ENCODE measurements at places on chromosomes 6 and 20.
A peak's percentile ranks its signal among the peaks of the same experiment; 100 is the strongest.

DNA sequence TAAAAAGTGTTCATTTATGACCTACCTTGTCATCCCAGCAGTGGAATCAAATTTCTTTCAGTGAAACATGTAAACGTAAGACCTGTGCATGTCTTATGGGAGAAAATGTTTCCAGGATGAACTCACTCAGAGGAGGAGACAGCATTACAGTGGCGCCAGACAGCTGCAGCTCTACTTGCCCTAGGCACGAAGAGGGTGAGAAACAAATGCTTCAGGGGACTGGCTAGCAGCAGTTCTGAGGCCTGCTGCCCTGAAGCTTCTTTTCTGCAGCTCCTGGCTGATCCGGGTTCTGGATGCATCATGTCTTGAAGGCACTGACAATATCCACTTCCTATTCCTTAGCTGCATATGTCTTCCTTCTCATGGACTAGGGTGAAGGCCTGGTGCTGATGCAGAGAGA, 120.2 kb downstream of the QRSL1 start:
- DNase-seq, result no peak

DNA sequence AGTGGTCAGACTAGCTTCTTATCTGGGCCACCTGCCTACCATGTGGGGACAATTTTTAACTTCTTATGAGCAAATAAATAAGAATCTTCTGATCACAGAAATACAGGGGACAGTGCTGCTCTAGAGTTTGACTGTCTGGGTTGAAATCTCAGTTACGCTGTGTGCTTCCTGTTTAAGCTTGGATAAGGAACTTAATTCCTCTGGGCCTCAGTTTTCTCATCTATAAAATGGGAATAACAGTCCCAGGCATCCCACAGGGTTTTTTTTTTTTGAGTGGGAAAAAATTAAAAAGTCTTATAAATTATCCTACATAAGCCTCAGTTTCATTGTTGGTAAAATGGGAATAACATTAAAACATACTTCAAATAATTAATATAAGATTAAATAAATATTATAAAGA, 340.9 kb downstream of the ESR1 start:
- no peak for DNase-seq

DNA sequence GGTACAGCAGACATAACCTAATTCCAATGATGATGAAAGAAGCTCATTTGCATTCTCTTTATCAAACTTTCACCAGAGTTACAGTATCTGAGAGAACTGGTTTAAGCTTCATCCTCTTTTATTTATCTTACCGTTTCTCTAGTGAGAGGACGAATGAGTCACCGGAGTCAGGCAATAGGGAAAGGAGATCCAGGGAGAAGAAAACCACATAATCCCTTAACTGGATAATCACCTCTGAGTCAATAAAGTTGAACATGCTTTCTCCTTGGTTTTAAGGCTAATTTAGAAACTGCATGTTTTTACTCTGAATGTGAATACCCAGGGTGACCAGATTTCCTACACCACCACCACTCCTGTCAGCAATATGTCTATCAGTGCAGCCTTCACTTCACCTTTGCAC, 313.7 kb upstream of the TBX18 start:
- DNase-seq, result peak; percentile 92

DNA sequence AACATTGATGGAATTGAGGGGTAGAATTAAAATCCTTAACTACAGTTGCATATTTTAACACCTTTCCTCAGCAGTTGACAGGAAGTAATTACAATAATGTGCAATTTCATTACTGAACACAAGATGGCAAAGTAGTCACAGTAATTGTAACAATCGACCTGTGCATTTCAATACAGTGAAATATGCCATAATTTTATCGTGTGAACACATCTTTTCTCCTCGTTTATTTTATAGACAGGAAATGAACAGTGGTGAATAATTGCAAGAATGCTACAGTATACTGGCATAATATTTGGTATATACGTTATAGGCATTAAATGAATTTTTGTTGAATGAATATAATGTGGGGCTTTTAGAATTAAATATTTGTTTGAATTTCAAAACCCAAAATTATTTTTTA, 25.0 kb downstream of the CYB5R4 start:
- no peak for DNase-seq

DNA sequence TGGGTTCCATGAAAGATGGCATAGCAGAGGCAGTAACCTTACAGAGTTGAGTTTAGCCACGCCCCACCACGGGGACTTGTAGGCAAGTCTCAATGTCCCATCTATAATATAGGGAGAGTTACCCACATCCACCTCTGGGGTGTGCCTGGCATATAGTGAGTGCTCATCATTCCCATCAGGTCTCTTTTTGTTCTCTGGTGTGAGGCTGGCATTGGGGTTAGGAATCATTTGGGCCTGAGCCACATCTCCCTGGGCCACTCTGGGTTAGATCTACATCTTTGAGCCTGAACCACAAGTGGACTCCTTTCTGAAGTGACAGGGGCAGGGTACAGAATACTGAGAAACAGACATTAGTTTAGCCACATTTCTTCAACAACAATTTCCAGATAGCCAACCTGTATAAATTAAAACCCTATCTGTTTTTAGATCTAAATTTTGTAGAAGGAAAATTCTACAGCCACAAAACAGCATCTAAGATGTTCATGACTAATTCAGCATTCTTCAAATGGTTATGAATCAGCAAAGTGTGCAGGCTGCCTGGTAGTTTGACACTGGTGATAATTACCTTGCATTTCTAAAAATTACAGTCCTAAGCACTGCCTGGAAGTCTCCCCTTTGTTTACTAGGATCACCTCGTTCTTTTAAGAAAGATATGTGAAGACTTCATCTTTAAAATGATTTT, 20.1 kb downstream of the RNF24 start:
- DNase-seq, result no peak

DNA sequence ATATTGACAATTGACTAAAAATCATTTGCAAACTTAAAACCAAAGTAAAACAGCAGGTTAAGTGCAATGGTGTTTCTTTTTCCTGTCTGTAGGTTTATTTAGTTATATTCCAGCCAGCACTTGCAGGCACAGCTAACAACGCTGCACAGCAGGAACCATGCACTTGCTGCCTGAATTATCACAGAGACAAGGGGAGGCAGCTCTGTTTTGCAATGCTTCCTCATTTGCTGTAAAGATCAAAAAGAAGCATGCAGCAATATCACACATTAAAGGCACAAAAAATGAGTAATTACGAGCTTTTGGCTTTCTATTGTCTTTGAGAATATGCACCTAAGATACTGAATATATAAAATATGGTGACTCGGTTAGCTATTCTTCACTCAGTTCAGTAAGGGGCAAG, 241.9 kb downstream of the EPHA7 start:
- no peak for DNase-seq

DNA sequence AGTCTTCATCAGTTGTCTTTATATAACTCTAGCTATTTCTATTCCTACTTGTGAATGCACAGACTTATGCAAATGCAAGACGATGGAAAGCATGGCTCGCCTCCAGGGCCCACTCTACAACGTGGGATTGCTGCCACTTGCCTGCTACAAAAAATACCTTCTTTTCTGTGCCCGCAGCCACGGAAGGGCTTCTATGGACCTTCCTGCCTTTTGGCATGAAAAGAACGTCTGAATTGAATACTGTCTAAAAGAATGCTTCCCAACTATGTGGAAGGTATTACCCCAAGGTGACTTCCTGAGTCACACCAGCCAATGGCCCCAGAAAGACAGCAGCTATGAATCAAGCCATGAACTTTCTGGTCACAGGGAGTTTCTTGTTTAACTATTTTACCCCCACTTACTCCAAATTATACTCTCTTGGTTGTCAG, 261.2 kb downstream of the HIVEP2 start:
- no peak for DNase-seq

GRCh38 chr6:1678201-1678600, 68.5 kb downstream of the FOXC1 start:
- DNase-seq, result no peak

- DNase-seq, result peak; percentile 11
These were observed 39.0 kb upstream of the SLCO4A1 start for GRCh38 chr20:62603021-62603906.

- no peak for DNase-seq
These were observed 150.4 kb downstream of the ZDHHC14 start for GRCh38 chr6:157531169-157531985.

- no peak for DNase-seq
These were observed 469.5 kb downstream of the QKI start for GRCh38 chr6:163883984-163884383.

- DNase-seq, result no peak
These were observed 77.7 kb downstream of the FOXC1 start for GRCh38 chr6:1687402-1687801.

DNA sequence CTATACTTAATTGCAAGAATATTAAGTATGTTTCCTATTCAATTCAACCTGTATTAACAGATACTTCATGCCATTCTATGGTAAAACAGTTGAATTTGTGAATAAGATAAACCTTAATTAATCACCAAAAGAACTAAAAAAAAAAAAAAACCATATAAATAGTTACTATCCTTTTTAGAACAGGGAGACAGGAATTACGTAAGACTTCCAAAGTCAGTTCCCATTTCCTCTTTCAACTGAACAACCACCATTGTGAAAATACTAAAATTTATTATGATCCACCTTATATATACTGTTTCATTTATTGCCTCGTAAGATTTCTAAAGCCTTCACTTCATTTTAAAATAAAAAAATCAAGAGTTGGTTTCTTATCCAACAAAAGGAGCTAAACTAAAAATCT, 9.4 kb downstream of the CCNC start:
- DNase-seq, result no peak

DNA sequence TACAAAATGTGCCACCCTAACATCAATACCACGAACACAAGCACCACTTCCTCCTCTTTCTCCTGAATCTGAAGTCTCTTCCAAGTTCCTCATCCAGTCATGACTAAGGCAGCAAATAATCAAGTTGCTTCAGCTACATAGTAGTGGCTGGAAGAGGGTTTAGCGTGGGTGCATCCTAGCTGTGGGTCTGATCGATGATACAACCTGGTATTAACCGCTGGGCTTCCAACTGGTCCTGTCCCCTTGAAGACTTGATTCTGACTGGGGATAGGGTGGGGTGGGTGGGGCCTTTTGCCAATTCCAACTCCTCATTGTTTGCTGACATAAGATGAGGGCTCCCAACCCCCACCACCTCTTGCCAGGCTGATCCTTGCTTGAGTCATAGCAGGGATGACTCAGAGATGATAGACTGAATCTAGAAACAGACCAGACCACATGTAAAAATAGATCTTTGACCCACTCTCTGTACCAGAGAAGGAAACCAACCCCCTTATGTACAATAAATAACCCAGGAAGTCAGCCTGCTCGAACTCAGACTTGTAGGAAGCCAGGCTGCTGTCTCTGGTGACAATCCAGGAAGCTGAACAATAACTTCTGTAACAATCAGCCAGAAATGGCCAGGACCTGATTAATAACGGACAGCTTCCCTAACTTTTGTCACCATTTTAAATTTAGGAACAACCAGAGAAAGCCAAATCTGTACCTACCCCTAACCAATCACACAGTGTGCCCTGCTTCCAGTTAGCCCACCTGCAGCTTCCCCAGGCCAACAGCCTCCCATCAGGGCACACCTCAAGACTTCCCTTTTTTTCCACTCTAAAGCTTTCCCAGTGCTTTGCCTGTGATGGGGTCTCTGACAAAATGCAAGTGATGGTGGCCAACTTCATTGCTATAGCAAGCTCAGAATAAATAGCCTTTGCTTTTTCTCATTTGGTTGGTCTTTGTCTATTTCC, 68.9 kb upstream of the FAM184A start:
- DNase-seq, result peak; percentile 95

GRCh38 chr6:145532361-145532760, 203.0 kb downstream of the EPM2A start:
- no peak for DNase-seq

GRCh38 chr6:122712448-122713137, 66.9 kb upstream of the FABP7 start:
- no peak for DNase-seq

DNA sequence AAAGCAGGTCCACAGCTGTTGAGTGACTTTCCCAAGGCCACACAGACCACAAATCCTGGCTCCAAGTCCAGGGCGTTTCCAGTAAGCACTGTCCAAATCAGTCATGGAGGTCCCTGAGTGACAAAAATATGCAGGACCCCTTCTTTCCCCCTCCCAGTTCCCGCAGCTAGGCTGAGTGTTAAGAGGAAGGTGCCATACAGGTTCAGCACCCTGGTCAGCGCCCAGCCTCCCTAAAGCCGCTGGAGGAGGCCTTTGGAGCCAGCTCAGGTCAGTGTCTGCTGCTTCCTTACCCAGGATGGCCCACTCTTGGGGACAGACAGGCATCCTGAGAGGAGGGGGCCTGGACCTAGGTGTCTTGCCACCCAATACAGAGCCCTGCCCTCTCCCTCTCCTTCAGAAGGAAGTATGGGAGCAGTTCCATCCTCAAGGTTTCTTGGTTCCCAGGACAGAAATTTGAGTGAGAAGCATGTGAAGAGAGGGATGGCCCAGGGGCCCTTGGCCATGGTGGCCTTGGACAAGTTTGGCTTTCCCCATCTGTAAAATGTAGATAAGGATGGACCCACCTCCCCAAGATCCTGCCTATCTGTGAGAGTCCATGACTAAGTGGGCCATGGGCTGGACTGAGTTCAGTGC, 13.2 kb downstream of the TMEM74B start:
- no peak for DNase-seq

DNA sequence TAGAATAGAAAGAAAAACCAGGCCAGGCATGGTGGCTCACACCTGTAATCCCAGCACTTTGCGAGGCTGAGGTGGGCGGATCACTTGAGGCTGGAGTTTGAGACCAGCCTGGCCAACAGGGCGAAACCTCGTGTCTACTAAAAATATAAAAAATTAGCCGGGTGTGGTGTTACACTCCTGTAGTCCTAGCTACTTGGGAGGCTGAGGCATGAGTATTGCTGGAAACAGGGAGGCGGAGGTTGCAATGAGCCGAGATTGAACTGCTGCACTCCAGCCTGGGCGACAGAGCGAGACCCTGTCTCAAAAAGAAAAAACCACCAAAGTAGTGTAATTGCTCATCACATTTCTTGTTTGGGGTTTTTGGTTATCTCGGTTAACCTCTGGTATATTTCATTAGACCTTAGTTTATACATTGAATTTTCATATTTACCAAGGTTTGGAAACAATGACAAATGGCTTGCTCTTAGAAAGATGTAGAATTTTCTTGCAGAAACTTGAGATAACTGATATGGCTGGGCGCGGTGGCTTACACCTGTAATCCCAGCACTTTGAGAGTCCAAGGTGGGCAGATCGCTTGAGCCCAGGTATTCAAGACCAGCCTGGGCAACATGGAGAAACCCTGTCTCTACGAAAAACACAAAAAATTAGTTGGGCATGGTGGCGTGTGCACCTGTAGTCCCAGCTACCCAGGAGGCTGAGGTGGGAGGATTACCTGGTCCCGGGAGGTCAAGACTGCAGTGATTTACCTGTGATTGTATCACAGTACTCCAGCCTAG, 14.2 kb downstream of the ITCH start:
- no peak for DNase-seq

- DNase-seq, result no peak
These were observed 130.1 kb downstream of the CDH4 start for GRCh38 chr20:61382194-61382593.

DNA sequence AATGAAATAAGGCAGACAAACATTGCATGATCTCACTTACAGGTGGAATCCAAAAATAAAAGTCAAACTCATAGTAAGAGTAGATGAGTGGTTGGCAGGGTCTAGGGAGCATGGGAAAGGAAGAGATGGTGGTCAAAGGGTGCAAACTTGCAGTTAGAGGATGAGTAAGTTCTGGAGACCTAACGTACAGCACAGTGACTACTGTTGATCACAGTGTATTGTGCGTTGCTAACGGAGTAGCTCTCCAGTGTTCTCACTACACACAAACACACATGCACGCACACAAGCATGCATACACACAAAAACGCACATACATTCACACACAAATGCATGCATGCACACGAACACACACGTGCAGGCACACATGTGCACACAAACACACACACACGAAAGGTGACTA, 54.9 kb downstream of the LY86 start:
- no peak for DNase-seq

GRCh38 chr20:35729283-35729807, 12.7 kb downstream of the RBM39 start:
- DNase-seq, result no peak
